ENCODE measurements at places on chromosomes 4 and X.

- no peak for DNase-seq
Measured at GRCh38 chr4:72858328-72858727, 211.2 kb downstream of the COX18 start.

DNA sequence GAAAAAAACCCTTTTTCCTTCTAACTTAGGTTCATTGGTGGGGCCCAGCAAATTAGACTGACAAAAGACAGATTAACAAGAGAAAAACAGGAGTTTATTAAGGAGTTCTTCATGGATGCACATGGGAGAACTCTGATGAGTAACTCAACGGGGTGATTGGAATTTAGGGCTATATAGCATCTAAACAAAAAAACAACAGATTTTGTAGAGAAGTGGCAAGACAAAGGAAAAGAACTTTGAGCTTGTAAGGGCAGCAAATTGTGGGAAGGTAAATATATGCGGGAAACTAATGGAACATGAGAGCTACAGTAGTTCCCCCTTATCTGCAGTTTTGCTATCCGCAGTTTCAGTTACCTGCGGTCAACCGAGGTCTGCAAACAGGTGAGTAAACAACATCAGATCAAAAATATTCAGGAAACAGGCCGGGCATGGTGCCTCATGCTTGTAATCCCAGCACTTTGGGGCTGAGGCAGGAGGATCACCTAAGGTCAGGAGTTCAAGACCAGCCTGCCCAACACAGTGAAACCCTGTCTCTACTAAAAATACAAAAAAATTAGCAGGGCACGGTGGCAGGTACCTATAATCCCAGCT is 573.6 kb downstream of the ADGRL3 start:
- DNase-seq = no peak

DNA sequence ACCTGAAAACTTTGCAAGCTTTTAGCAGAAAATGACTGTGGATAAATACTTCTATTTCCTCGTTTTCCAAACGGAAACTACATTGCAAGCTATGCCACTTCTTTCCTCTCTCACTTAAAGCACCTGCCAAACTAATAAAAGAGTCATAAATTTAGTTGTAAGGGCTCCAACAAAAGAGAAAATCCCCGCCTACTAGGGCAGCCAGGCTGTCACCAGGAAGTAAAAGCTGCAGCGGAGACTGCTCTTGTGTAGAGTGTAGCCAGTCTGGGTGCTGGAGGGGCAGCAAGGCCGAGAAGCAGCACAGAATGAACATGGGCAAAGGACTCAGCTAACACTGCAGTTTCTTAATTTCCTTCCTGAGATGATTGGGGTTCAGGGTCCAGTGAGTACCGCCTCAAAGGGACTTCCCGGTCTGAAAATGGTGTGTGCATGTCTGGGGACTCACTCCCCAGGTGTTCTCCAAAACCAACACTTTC is 89.3 kb upstream of the MAML3 start:
- peak; percentile 93 for DNase-seq

GRCh38 chr4:112170451-112170993 is 25.3 kb downstream of the FAM241A start:
- peak; percentile 7 for DNase-seq

- DNase-seq = no peak
Measured at GRCh38 chr4:161538941-161539340, 624.9 kb downstream of the FSTL5 start.

DNA sequence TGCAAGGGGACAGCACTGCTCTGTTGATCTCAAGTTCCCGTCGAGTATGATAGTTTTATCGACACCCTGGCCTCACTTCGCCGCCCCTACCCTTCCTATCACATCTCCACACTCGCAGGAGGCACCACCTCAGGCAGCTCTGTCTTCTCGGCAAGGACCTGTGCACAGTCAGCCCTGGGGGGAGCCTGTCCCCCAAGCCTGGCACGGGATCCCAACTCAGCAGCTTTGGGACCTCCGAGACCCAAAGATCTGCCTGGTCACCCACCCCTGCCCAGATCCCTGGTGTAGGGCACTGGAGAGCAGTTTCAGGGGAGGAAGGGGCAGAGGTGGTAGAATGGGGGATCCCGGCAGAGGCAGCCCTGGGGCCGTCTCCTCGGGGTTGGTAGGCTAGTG is 18.0 kb upstream of the UBA1 start:
- no peak for DNase-seq

- DNase-seq = peak; percentile 72
Measured at GRCh38 chr4:91147067-91147466, 1019.9 kb downstream of the CCSER1 start.

DNA sequence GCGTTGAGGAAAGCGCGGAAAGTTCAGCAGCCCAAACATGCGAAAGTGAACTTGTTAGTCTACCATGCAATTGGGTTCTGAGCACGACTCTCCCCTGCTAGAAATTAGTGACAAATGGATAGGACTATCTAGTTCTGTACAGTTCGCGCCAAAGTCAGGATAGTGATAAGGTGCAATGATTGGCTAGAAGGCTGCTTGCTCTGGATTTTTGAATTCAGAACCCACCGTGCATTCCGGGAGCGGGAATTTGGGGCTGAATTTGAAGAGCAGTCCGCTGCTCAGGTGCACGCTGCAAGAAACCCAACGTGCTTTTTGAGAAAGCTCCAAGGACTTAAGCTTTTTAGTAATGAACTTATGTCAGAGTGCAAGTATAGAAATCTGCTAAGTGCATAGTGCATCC is 732 bp upstream of the ESX1 start:
- no peak for DNase-seq

DNA sequence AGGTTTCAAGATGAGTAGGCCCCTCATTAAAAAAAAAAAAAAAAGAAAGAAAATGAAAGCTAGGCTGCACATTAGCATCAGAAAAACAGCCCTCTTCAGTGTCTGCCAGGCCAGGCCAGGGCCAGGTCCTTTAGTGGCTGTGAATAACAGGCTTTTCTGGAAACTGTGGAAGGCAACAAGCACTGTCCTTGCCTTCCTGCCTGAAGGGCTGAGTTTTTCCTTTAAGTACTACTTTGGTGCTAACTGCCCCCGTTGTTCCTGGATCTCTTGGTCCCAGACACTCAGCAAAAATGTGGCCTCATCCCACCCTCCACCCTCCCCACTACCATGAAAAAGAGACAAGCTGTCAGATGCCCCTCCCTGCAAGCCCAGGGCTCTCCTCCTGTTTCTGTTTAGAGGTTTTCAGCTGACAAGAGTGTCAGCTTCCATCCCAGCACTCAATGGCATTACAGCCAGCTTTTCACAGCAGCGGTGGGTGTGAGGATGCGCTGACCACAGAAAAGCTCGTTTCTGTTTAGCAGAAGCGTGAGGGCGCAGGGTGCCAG is 174.2 kb downstream of the NHS start:
- no peak for DNase-seq

- no peak for DNase-seq
Measured at GRCh38 chrX:20664774-20665173, 398.1 kb upstream of the RPS6KA3 start.

DNA sequence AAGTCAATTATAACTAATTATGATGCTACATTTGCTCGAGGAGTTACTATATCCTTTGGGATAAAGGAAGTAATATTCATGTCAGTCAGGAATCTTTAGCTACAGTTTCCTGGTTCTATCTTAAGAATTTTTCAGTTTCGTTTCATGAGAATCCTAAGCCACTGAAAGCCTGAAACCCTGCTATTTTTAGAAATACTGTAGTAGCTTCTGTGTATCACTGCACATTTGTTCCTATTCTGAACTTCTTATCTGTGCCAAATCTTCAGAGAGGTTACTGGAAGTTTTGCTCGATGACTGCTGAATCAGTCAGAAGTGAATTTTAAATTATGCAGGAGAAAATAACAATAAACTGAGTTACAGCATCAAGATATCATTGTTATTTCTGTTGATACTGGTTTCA is 249.2 kb downstream of the TENM3 start:
- no peak for DNase-seq

DNA sequence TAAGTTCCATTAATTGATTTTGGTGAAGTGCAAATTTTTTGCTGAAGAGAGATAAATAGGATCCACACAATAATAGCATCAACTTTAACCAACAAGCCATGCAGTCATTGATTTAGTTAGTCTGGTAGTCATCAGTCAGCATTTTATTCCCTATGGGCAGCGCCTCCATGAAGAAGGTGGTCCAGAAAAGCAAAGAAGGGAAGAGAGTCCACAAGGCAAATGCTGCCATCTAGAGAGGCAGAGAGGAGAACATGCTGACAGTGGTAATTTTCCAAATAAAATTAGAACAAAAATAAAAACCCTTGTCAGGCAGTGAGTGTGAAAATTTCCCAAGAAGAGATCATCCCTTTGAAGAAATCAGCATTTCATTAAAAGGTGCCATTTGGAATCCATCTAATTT is 366.7 kb upstream of the FAM241A start:
- DNase-seq = peak; percentile 64

GRCh38 chr4:45437381-45437780 is 686.5 kb downstream of the GABRG1 start:
- DNase-seq = no peak

GRCh38 chr4:85515701-85516100 is 40.8 kb downstream of the ARHGAP24 start:
- no peak for DNase-seq

GRCh38 chrX:104343428-104344129 is 88.8 kb upstream of the ESX1 start:
- peak; percentile 20 for DNase-seq

- DNase-seq = no peak
Measured at GRCh38 chr4:168177546-168178149, 85.3 kb downstream of the ANXA10 start.

DNA sequence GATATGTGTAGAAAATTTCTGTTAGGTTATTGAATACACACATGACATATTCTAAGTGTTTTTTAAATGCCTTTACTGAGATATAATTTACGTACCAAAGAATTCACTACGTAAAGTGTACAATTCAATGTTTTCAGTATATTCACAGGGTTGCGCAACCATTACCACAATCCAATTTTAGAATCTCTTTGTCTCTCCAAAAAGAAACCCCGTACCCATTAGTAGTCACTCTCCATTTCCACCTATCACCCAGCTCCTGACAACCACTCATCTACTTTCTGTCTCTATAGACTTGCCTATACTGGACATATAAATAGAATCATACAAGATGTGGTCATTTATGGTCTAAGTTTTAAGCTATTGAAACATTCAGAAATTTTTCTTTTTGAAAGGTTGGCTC is 53.0 kb upstream of the FBXW7 start:
- no peak for DNase-seq

GRCh38 chrX:85903692-85904471 is 143.5 kb downstream of the CHM start:
- no peak for DNase-seq

GRCh38 chr4:39047681-39048080 is 14.4 kb upstream of the KLHL5 start:
- no peak for DNase-seq

DNA sequence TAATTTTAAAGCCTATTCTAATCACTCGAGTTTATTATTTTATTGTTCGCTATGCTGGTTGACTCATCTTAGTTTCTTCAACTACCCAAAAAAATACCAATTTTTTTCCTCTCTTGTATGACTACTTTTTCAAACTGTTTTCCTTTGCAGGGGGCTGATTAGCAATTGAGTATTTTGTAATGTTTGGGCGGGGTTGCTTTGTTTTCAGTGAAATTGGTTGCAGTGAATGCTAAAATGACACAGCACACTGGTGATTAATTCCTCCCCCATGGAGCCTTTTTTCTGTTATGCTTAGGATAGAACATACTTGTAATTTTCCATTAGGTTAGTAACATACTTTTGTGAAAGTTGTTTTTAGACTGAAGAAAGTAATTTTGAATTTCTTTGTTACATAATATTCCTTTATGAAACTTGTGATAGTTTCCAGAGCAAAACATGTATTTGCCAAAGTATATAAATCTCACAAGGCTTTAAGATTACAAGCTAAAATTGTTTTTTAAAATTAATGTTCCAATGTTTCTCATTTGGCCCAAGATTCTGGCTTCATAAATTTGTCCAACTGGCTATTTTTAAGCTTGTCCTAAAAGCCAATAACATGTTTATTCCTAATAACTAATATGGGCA is 120.4 kb downstream of the CHIC1 start:
- no peak for DNase-seq

DNA sequence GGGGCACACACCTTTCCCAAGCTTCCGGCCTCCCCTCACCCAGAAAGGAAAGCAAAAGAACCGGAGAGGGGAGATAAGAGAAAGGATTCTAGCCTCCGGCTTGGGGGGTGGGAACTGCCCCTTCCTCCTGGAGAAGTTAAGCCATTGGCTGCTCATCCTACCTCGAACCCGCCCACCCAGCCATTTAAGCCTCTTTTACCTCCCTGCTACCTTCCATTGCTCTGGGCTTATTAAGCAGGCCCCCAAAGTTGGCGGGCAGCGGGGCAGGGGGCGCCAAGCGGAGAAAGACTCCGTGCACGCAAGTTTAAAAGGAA is 2.3 kb downstream of the MAML3 start:
- peak; percentile 97 for DNase-seq

DNA sequence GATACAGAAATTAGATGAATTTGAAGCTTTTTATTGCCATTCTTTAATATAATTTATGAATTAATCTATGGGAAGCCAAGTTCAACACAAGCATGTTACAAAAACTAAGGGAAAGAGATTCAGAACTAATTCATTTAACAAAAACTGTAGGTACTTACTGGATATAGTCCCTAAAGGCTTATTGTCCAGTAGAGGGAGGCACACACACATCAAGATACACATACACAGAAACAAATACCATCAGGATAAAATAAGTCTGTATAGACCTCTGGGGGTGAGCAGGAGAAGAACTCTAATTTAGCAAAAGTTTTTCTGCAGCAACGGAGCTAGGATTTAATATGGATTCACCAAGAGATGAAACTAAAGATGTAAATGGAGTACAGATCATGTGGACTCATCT is 83.0 kb upstream of the IL13RA1 start:
- DNase-seq = peak; percentile 62

DNA sequence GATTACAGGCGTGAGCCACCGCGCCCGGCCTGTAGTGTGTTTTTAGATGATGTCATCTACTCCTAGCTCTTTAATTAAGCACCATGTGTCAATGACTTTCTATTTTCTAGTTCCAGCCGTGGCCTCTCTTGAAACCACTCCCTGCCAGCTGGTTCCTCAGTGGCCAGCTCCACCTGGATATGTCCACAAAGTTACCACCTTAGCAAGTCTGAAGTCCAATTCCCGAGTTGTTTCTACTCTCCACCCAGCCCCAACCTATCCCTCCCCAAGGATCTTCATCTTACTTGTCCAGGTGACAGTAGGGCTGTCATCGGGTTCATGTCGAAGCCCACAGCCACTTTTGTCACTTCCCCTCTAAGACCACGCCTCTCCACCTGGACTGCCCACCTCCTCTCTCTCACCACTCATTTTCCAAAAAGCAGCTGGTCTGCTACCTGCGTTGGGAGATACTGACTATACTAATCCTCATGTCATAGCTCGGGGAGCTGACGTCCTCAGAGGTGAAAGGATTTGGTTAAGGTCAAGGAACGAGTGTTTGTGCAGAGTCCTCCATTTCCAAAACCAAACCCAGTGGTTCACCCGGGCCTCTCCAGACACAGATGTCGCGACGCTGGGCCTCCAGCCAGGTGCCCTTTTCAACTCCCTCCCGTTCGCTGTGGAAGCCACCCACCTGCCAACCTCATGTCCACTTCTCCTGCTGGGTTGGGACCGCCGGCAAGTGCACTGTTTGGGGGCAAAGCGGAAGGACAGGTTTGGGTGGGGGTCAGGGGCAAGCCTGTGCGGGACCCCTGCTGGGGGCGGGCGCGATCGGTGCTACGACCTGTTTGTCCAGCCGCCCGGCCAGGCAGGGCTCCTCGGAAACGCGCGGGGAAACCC is 704 bp downstream of the FAM3A start:
- DNase-seq = peak; percentile 55
